ENCODE measurements at places on chromosomes 7 and 10.

GRCh38 chr7:43754596-43754995 lies 3.9 kb upstream of the BLVRA start:
- no peak for DNase-seq

GRCh38 chr10:4262870-4263600 lies 478.0 kb upstream of the KLF6 start:
- DNase-seq: no peak

DNA sequence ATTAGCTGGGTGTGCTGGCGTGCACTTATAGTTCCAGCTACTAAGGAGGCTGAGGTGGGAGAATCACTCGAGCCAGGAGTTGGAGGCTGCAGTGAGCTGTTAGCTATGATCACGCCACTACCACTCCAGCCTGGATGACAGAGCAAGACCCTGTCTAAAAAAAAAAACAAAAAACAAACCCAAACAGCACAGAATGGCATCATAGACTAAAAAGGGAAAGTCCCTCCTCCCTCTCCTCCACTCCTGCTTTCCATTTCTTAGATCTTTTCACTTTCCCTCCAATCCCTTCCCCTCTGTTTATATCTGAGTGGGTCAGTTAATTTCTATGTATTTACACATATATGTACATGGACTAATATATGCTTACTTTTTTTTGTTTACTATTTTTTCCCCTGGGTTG lies 10.4 kb upstream of the PIP4K2A start:
- DNase-seq: no peak

GRCh38 chr7:105776068-105776790 lies 100.2 kb downstream of the ATXN7L1 start:
- no peak for DNase-seq

DNA sequence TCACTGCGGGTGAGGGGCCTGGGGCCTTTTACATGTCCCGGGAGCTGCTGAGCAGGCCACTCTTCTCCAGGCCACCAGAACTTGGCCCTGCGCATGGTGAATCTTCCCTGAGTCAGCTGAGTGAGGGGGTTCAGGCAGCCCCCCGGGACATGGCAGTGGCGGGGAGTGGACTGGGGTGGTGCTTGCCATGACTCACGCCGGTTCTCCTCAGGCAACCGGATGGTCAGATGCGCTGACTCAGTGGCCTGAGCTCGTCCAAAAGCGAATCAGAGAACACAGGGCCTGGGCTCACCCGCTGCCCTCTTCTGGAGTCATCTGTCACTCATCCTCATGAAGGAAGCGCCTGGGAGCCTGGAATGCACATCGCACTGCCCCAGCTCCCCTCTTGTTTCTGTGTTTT lies 33.5 kb downstream of the HTRA1 start:
- no peak for DNase-seq

DNA sequence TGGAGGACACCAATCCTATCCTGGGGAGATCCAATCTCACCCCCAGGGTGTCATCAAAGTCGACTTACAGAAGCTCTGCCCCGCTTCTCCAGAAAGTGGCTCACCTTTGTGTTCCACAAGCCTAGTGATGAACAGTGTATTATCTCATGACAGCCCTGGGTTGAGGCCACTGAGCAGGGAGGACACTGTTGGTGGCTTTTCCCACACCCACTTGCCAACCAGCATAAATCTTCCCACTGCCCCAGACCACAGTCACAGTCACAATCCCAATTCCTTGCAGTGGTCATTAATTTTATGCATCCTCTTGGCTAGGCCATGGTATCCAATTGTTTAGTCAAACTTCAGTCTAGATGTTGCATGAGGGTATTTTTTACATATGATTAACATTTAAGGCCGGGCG lies 18.4 kb downstream of the TNS3 start:
- DNase-seq: no peak

DNA sequence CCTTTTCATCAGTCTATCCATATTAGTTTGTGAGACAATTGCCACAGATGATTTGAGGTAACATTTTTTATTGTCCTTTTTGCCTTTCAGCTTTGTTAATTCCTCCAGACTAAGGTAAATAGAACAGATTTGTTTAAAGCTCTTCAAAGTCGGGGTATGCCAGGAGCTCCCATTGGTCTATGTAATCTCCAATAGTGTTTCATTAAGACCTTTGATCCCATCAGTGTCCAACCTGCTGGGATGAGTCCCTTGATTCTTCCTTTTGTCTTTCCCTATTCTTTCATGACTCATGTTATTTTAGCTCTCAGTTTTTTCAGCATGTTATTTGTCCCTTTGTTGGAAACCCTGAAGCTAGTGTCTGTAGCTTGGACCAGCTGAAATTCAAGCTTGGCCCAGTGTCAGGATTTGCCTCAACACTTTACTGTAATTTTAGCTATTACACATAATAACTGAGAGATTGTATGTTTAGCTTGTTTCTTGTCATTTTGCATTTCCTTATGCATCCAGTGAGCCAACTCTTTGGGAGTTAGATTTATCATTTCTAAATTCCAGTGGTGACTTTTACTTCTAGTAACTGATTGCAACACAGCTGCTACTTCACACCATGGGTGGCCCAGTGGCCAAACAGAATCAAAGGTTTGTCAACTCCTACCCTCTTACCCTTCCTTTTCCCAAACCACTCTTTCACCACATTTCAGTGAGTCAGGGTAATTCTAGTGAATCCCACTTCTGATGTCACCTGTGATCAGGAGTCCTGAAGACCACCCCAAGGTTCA lies 15.3 kb downstream of the AGBL3 start:
- DNase-seq: no peak

DNA sequence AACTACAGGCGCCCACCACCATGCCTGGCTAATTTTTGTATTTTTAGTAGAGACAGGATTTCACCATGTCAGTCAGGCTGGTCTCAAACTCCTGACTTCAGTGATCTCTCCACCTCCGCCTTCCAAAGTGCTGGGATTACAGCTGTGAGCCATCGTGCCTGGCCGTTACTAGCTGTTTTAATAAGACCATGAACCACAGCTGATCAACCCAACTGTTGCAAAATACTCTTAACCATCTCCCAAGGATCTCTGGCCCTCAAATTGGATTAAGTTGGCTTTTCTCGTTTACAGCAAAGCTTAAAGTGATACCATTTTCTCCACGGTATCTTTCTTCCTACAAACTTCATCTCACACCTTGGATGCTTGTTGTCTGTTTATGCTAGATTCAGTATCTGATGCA lies 18.3 kb downstream of the ZFAND2A start:
- DNase-seq: no peak

DNA sequence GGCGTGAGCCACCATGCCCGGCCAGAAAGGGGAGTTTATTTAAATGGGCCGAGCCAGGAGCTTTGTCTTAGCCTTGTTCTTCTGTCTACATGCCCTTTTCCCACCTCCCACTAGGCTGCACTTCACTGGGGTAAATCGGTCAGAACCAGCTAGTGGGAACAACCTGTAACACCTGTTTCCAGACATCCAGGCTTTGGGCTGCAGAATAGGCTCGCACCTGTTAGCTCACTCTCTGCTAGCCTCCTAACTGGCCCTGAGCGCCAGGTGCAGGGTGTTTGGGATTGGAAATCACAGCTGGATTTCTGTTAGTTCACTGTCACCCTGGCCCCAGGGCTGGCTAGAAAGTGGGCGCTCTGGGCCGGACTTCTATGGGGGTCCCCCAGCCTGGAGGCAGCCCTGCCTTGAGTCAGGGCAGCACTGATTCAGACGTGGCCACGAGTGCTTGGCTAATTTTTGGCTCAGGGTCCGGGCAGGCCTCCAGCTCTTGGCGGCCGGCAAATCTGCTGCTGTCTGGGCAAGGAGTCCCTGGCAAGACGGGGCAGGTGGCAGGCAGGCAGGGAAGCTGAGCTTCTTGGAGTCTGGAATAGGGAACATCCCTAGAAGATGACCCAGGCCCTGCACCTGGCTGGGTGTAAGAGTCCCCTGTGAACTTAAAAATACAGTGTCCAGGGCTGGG lies 48.6 kb downstream of the GTF2IRD1 start:
- DNase-seq: no peak

GRCh38 chr7:128940494-128941322 lies 3.0 kb downstream of the IRF5 start:
- peak; percentile 81 for DNase-seq

DNA sequence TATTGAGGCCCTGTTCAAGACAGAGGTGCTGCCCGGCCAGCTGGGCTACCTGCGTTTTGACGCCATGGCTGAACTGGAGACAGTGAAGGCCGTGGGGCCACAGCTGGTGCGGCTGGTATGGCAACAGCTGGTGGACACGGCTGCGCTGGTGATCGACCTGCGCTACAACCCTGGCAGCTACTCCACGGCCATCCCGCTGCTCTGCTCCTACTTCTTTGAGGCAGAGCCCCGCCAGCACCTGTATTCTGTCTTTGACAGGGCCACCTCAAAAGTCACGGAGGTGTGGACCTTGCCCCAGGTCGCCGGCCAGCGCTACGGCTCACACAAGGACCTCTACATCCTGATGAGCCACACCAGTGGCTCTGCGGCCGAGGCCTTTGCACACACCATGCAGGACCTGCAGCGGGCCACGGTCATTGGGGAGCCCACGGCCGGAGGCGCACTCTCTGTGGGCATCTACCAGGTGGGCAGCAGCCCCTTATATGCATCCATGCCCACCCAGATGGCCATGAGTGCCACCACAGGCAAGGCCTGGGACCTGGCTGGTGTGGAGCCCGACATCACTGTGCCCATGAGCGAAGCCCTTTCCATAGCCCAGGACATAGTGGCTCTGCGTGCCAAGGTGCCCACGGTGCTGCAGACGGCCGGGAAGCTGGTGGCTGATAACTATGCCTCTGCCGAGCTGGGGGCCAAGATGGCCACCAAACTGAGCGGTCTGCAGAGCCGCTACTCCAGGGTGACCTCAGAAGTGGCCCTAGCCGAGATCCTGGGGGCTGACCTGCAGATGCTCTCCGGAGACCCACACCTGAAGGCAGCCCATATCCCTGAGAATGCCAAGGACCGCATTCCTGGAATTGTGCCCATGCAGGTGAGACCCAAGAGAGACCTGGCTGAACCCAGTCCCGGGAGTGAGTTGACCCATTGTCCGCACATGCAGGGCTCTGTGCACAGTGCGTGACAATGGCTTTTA lies 2.8 kb downstream of the RBP3 start:
- DNase-seq: no peak

DNA sequence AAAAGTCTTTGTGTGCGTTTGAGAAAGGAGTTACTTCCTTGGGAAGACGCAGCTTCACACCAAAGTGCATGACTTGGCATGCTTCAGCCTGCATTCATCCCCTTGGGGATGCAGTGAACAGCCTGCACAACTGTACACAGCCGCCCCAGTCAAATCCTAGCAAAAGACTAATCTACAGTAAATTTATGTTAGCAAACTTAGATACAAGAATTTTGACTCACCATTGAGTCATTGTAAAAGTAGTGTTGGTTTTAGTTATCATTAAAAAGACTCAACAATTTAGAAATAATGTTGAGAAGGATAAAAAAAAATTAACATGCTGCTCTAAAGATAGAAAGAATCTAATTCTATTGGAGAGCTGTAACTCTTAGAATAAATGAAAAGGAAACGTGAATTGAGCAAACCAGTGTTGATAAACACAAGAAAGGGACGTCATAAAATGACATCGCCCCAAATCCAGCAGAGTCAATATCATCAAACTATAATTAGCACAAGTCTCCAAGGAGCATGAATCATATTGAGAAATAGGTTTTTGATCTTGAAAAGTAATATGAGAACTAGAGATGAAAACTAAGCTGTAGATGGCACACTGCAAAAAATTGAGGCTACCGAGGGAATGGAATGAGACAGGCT lies 11.9 kb upstream of the OPTN start:
- no peak for DNase-seq

- DNase-seq: no peak
Measured at GRCh38 chr10:6350609-6351008, 147.9 kb downstream of the PFKFB3 start.

- no peak for DNase-seq
Measured at GRCh38 chr10:11631291-11631690, 19.8 kb upstream of the USP6NL start.

DNA sequence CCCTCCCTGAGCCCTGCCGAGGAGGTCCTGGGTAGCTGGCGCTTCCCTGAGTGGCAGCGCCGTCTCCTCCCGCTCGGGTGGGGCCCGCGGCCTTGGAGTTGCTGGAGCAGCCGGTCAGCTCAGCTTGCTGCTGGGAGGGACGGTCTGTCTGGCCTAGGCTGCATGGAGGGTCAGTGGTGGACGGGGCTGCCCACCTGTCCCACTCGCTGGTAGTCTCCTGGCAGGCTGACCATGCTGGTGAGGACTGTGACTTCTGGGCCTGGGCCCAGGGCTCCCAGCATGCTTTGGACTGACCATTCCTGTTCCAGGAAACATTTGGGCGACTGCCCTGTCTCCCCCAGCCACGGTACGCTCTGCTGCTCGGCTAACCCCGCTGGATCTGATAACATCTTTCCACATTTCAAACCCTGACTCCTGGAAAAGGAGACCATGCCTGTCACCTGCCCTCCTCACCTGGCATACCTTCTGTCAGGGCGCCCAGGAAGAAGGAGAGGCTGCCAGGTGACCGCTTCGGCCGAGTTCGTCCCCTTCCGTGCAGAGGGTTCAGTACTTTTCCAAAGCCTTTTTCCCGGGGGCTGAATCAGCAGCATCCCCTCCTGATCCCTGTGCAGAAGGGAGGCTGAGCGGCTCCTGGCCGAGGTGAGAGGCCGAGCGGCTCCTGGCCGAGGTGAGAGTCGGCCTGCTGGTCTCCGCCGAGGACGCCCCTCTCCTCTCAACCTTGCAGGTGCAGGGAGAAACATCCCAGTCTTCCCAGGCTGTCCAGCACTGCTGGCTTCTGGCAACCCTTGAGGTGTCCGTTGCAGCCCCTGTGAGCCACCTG lies 43.4 kb downstream of the FAM20C start:
- no peak for DNase-seq

GRCh38 chr10:124520558-124521428 lies 59.2 kb downstream of the LHPP start:
- no peak for DNase-seq

DNA sequence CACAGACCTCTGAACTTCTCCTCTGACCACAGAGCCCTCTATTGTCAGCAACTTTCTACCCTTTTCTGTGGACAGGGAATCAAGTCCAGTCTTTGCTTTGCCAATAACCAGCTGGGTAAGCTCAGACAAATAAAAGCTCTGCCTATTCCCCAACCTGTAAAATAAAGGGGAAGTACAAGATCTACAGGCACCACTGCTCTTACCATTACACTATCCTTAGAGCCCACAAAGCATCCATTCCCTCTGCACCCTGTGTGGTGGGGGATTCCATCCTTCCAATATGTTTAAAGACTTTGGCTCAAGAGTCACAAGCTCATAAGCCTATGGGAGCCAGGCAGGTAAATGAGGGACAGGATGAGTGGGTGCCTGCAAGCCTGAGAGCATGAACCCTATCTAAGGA lies 88.2 kb downstream of the PARD3 start:
- no peak for DNase-seq

GRCh38 chr7:1149351-1149794 lies 10.6 kb downstream of the ZFAND2A start:
- no peak for DNase-seq

- DNase-seq: no peak
Measured at GRCh38 chr10:11204351-11204942, 186.8 kb downstream of the CELF2 start.

- DNase-seq: no peak
Measured at GRCh38 chr10:61110188-61110844, 166.3 kb upstream of the RHOBTB1 start.

GRCh38 chr7:52635021-52635420 lies 400.4 kb upstream of the POM121L12 start:
- DNase-seq: no peak
